Fibroblast of villous mesenchyme (primary cell): ENCODE measurements at places on chromosomes 6 and 20. TPM values are rescaled to one million over a fixed set of nuclear protein-coding genes. Genes with fewer than 3 reads are reported as not detected.

SNHG17 gene
- 7.4 and 8.6 TPM in 2 replicates for total RNA-seq

NKX2-4 gene
- not detected in 2 replicates for total RNA-seq

TDP2 gene
- 13.2 and 22.9 TPM in 2 replicates for total RNA-seq

NRN1 gene
- not detected in 2 replicates for total RNA-seq

RGS17 gene
- 1.3 and 2.9 TPM in 2 replicates for total RNA-seq

FOXS1 gene
- 1.7 and 2.9 TPM in 2 replicates for total RNA-seq

GRM4 gene
- under 0.01 TPM in 2 replicates for total RNA-seq

SLPI gene
- not detected in 2 replicates for total RNA-seq

MAP7 gene
- total RNA-seq = 0.64 and 1.3 TPM in 2 replicates

SLC32A1 gene
- total RNA-seq = not detected in 2 replicates

TXLNB gene
- total RNA-seq = under 0.01 and 0.32 TPM in 2 replicates

SENP6 gene
- total RNA-seq = 93.1 and 113 TPM in 2 replicates

RRP36 gene
- total RNA-seq = 114 and 125 TPM in 2 replicates

PXDC1 gene
- total RNA-seq = 82.1 and 92.4 TPM in 2 replicates

MUC22 gene
- not detected in 2 replicates for total RNA-seq

SAMD3 gene
- 3.0 and 5.5 TPM in 2 replicates for total RNA-seq

GRM1 gene
- total RNA-seq = under 0.01 TPM in 1 of 2 replicates, not detected in the other

CEP85L gene
- total RNA-seq = 13.2 and 16.4 TPM in 2 replicates

LY6G6F gene
- total RNA-seq = not detected in 2 replicates

MYT1 gene
- total RNA-seq = not detected in 2 replicates

WFDC10B gene
- total RNA-seq = not detected in 2 replicates

SS18L1 gene
- 14.2 and 14.8 TPM in 2 replicates for total RNA-seq

CAPN11 gene
- not detected in 2 replicates for total RNA-seq

SIRPD gene
- total RNA-seq = under 0.01 TPM in 1 of 2 replicates, not detected in the other

ANKRD66 gene
- not detected in 2 replicates for total RNA-seq
